GM10248 (cell line): ENCODE measurements at places on chromosomes 5 and 9.

GRCh38 chr9:126986506-126986951 is 71.9 kb downstream of the RALGPS1 start:
- no peak for DNase-seq

DNA sequence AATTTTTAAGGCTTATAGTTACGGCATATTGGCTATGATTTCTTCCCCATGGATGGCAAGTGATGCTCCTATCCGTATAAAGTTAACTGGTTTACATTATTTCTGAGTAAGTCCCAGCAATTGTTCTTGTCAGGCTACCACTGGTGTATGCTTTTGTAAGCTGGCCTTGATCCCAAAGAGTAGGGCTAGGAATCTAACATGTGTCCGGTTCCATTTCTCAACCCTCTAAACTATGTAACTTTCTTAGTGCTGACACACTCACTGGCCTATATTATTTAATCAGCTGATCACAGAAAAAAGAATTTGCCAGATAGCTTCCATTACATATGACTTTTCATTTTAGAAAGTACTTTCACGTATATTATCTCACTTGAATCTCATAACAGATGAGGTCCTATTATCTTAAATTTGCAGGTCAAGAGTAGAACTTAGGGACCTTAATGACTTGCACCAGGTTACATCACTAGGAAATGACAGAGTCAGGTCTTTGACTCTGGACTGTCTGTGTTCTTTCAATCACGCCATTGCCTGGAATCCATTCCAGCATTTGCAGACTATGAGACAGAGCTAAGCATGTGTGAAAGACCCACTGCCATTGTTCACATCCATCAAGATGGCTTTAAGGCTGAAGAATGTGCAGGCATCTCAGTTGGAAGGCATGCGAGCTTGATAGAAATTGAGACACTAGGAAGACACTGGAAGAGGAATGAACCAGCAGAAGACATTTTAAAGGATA is 362.9 kb downstream of the ARRDC3 start:
- no peak for DNase-seq

- no peak for DNase-seq
Observed at GRCh38 chr9:9961487-9961886, 651.3 kb downstream of the PTPRD start.

DNA sequence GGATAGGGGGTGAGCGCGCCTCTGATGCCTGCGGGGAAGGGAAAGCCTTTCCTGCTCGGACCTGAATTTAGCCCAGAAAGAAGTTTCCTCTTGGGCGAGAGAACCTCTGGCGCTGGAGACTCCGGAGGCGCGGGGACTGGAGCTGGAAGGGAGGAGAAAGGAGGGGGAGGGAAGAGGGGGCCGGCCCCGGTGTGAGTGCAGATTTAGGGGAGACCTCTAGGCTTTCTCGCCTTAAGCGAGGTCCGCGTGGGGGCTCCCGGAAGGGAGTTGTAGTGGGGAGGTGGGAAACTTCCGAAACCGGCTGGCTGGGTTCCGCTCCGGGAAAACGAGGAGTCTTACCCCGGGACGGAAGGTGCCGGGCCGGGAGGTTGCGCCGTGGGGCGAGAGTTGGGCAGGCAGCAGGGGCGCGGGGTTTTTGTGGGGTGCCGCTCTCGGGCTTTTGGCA is 1.3 kb downstream of the PCSK5 start:
- DNase-seq, result peak; percentile 22

GRCh38 chr9:27602954-27603353 is 29.7 kb upstream of the C9orf72 start:
- DNase-seq, result no peak

GRCh38 chr5:169663537-169663936 is 26.5 kb downstream of the DOCK2 start:
- DNase-seq, result no peak

DNA sequence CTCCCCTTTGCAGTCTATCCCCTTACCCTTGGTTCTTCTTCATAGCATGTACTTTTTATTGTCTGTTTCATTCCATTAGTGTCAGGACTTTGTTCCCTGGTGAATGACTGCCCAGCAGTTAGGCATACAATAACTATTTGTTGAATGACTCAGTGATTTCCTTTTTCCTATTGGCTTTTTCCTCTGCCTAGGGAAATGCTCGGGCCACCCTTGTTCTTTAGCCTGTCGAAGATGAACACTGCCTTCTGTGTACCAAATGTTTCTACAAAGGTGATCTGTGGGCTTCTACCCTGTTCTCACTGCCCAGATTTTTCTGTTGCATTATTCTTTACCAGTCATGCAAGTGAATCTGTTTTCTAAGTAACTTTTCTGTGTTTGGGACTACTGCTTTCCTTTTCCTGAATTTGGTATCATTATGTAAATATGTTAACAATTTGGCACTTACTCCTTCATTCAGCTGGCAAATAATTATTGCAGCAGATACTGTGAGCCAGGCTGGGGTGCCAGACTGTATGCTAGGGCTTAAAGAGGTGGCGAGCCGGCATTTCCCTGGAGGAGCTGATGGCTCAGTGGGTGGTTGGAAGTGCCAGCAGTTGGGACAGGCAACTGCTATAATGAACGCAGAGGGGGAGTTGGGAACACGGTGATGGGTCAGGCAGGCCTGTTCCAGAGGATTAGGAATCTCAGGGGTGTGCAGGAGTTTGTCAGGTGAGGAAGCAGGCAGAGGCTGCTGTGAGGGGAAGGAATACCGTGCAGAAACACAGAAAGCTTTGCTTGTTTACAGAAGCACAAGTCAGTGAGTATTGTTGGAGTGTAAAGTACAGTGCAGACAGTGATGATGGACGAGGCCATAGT is 30.6 kb downstream of the KDM4C start:
- no peak for DNase-seq

- no peak for DNase-seq
Observed at GRCh38 chr5:103942587-103943186, 380.1 kb upstream of the NUDT12 start.

- DNase-seq, result no peak
Observed at GRCh38 chr5:159449925-159450324, 119.6 kb upstream of the IL12B start.

DNA sequence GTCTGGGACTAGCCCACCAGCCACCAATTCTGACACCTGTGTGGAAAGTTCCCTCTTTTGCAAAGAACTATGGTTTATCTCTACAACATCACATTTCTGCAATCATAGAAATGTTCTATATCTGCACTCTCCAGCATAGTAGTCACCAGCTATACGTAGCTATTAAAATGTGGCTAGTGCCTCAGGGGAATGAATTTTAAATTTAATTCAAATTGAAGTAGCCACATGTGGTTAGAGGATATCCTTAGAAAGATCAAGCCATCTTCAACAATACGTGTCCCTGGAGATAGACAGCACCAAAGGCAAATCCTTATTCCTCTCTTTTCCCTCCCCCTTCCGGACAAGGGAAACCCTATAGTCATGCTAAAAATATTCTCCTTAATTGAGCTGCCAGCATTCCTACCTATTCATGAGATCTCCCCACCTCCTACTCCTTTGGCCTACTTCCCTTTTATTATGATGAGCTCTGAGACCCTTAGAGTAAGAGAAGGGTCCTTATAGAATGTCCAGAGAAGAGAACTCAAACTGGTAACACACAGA is 11.1 kb downstream of the LCP2 start:
- DNase-seq, result no peak

- DNase-seq, result no peak
Observed at GRCh38 chr5:93930098-93930497, 188.7 kb upstream of the POU5F2 start.
